Uterus (tissue), 4 donors: ENCODE measurements at places on chromosomes 2 and 18. TPM values are rescaled to one million over a fixed set of nuclear protein-coding genes. Genes with fewer than 3 reads are reported as not detected.

- no peak overlapping the region for H3K4me3 ChIP-seq
- DNase-seq = no peak
- H3K27me3 ChIP-seq = no peaks in the 10 kb centered on the region
- no peaks in the 10 kb centered on the region for H3K4me1 ChIP-seq
- no peak overlapping the region for H3K27ac ChIP-seq
Observed at GRCh38 chr2:166841152-166841551, 47.1 kb upstream of the XIRP2 start.

Gene IL36RN
- not detected for total RNA-seq

- DNase-seq = no peak
- H3K27ac ChIP-seq = no peak overlapping the region
- no peaks in the 10 kb centered on the region for H3K4me1 ChIP-seq
- no peaks in the 10 kb centered on the region for H3K27me3 ChIP-seq
- H3K4me3 ChIP-seq = no peak overlapping the region
Observed at GRCh38 chr18:34723143-34723542, 13.0 kb downstream of the DTNA start.

Gene KHK
- total RNA-seq = 21.6 TPM
